Renal pelvis (tissue), 12 donors: ENCODE measurements at places on chromosomes 5 and 9.

GRCh38 chr9:109264877-109265587 lies 55.8 kb downstream of the EPB41L4B start:
- peak; percentile 26 for DNase-seq

DNA sequence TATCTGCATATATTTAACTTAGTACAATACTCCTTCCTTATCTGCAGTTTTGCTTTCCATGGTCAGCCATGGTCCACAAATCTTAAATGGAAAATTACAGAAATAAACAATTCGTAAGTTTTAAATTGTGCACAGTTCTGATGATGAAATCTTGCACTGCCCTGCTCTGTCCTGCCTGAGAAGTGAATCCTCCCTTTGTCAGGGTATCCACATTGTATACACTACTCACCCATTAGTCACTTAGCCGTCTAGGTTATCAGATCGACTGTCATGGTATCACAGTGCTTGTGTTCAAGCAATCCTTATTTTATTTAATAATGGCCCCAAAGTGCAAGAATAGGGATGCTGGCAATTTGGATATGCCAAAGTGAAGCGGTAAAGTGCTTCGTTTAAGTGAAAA lies 8.3 kb upstream of the YTHDC2 start:
- no peak for DNase-seq

- DNase-seq: no peak
Measured at GRCh38 chr9:104982543-104982942, 54.6 kb upstream of the ABCA1 start.

- no peak for DNase-seq
Measured at GRCh38 chr9:36382484-36382883, 17.6 kb downstream of the RNF38 start.

- no peak for DNase-seq
Measured at GRCh38 chr9:103941104-103941503, 153.0 kb upstream of the SMC2 start.

DNA sequence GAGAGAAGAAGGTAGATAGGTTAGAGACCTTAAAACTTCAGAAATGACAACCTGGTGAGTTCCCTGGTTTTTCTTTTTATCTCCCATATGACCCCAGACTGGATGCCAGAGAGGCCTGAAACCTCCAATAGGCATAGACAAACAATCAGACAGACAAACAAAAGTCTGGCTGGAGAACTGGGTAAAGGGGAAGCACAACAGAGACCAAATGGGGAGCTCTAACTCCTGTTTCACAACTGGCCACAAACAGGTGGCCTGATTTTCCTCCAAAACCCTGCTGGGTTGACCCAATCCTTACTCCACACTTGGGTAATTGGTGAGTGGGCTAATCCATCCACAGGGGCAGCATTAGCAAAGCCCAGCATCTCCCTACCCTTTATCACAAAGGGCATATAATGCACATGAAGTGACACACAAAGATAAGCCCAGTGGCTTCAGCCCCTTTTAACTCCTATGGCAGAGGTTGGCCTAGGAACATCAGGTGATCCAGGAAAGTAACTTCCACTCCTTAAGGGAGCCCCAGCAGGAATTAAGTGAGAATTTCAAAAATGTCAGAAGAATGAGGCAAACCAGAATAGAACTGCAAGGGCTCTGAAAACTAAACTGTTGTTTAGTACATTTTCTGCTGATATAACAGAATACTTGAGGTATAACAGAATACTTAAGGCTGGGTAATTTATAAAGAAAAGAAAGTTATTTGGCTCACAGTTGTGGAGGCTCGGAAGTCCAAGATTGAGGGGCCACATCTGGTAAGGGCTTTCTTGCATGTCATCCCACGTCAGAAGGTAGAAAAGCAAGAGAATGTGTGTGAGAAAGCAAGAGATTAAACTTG lies 60.9 kb upstream of the ROR2 start:
- no peak for DNase-seq
